ENCODE measurements at places on chromosomes 1 and 21. TPM values are rescaled to one million over a fixed set of nuclear protein-coding genes. Genes with fewer than 3 reads are reported as not detected.

- no peak for DNase-seq
- H3K27me3 ChIP-seq = peaks cover 2% of the 10 kb centered on the region
- no peak within 1 kb of the TSS for H3K4me3 ChIP-seq
- no peaks in the 10 kb centered on the region for H3K36me3 ChIP-seq
- H3K4me1 ChIP-seq = no peaks in the 10 kb centered on the region
These were observed at the start of gene PADI3 for GRCh38 chr1:17248781-17249180. PADI3 (plus strand) TSS chr1:17249098; CDS start chr1:17249138, 40 bp downstream.

DNA sequence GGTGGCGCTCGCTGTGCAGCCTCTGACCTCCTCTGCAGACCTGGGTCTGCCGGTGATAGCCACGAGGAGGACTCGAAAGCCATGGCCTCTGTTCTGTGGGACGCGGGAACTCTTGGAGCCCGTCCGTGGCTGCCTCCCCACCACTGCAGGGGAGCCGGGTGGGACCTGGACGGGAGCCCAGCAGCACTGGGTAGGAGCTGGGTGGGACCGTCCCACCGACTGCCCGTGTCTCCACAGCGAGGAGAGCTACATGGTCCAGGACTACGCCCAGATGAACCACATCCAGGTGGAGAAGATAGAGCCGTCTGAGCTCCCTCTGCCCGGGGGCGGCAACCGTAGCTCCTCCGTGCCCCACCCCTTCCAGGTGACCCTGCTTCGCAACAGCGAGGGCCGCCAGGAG lies 23.7 kb downstream of the ARHGEF16 start:
- no peaks in the 10 kb centered on the region for H3K4me1 ChIP-seq
- no peak overlapping the region for H3K4me3 ChIP-seq
- H3K27ac ChIP-seq = no peak overlapping the region
- no peaks in the 10 kb centered on the region for H3K27me3 ChIP-seq

DNA sequence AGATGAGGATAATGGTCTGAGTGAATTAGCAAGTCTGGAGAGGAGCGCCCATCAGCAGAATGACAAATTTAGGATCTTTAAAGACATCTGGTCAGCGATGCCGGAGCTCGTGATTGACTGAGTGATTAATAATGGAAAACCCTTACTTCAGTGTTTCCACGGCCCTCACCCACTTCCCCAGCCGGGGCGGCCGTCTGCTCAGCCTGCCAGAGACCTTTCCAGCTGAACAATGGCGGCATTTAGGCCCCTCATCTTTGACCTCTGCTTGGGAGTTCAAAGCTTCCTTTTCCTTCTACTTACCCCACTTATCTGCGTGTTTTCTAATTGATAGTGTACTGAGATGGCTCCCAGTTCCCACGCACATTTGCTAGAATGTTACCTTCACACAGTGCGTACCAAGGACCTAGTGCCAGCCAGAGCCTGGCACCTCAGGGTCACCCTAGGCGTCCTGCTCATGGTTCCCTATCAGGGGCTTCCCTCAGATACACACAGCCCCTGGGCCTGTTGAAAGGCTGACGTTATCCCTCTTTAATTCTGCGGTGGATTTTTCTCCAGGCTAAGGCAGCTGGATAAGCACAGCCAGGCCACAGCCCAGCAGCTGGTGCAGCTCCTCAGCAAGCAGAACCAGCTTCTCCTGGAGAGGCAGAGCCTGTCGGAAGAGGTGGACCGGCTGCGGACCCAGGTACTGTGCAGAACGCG lies 232.8 kb downstream of the SDCCAG8 start:
- no peak overlapping the region for H3K4me3 ChIP-seq
- DNase-seq = no peak
- no peak overlapping the region for H3K27ac ChIP-seq

OR2G6 gene
- not detected for total RNA-seq

S1PR1 gene
- 80.2 TPM for total RNA-seq

Data from natural killer cell (primary cell).